ENCODE measurements at places on chromosomes 5 and 9.
A peak's percentile ranks its signal among the peaks of the same experiment; 100 is the strongest.

GRCh38 chr5:157516626-157517325 lies 56.8 kb downstream of the NIPAL4 start:
- H3K4me1 ChIP-seq, result peaks cover 25% of the 10 kb centered on the region
- no peak overlapping the region for H3K4me3 ChIP-seq
- H3K36me3 ChIP-seq, result no peaks in the 10 kb centered on the region
- DNase-seq, result peak; percentile 93

DNA sequence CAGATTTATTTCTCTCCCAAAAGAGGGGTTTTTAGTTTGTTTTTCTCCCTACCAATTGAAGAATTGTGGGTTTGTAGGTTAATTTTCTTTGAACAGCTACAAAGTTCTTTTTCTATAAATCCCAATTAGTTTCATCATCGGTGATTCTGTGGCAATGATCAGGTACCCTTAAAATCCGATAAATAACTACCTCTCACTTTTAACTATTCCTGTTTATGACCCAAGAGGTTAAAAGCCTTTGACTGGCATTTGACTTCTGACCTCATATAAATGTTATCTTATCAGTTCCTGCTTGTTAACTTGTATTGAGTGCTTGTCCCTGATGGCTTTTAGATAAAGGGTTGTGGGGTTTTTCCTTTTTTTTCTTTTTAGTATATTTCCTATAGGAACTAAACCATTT lies 124.4 kb upstream of the TMEM161B start:
- DNase-seq, result no peak
- no peaks in the 10 kb centered on the region for H3K27me3 ChIP-seq
- H3K27ac ChIP-seq, result no peak overlapping the region
- H3K36me3 ChIP-seq, result no peaks in the 10 kb centered on the region
- H3K4me3 ChIP-seq, result no peak overlapping the region

DNA sequence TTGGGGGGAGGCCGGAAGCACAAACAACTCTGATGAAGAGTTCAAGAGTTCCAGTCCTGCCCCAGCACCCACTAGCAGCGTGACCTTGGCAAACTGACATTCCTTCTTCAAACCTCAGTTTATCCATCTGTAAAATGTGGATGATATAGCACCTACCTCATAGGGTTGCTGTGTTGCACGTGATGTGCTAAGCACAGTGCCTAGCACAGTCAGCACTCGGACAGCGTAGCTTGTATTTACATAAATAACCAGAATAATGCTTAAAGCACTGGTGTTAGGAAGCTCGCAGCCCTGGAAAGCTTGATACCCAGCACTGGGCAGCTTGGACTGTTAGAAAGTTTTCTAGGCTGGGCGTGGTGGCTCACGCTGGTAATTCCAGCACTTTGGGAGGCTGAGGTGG lies 5.1 kb downstream of the PKN3 start:
- H3K4me1 ChIP-seq, result peaks cover 10% of the 10 kb centered on the region
- H3K36me3 ChIP-seq, result peaks cover 11% of the 10 kb centered on the region
- H3K27me3 ChIP-seq, result no peaks in the 10 kb centered on the region
- no peak for DNase-seq

DNA sequence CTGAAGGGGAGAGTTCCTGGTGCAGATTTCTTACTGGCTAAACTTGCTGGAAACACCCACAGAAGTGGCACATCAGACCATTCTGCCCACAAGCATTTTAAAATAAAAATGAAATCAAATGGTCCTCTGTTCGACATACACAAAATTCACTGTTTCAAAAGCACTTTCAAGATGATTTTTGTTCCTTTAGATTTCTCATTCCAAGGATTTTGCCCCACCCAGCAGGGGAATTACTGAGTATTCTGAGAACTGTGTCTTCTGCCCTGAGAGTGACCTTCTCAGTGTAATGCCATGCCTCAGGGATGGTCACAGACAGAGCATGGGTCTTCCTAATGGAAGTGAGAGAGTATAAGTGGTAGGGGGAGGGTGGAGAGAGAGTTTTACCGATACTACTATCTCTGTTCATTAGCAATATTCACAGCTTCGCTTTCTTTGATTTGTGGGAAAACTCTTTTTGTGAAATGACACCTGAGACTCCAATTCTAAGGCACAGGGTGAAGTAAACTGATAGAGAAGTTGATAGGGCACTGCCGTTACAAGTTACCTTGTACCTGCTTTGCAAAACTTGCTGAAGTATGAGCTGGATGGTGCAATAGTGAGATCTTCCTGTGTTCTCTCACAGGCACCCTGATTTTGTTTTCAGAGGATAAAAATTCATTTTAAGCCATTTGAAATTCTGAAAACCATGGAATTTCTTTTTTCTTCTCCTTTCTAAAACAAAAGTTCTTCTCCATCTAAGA lies 95.8 kb upstream of the CD180 start:
- H3K36me3 ChIP-seq, result no peaks in the 10 kb centered on the region
- H3K4me3 ChIP-seq, result no peak overlapping the region
- no peak for DNase-seq
- no peak overlapping the region for H3K27ac ChIP-seq
